ENCODE measurements at places on chromosomes 12 and 14.

GRCh38 chr12:124605883-124606774, 38.7 kb upstream of the NCOR2 start:
- peak; percentile 72 for DNase-seq

DNA sequence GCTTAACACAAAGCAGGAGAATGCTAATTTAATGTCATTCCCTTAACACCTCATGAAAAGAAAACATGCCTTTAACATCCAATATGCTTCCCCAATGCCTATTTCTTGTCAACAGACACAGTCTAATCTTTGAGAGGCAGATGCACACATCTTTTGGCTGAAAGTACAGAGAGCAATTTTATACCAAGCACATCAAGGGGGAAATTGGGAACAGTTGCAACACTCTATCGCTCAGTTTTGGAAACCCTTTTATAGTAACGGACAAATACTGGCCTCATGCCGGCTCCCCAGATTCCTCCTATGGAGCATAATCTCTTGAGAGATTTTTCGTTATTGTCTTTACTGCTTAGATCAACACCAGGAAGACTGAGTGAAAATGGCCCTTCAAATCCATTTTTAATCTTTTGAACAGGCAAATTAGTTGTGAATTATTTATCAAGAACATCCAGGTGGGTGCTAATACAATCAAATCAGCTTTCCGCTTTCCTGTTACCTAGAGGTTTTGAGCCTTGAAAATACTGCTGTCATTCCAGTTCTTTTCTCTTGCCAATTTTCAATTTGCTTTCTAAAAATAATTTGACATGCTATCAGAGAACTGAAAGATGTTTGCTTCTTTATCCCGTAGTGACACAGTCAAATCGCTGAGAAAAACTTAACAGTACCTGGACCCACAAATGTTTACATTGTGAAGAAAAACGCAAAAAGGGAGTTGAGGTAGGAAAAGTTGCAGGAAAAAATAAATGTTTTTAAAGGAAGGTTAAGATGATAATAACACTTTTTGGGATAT, 60.7 kb upstream of the CAND1 start:
- no peak for DNase-seq

DNA sequence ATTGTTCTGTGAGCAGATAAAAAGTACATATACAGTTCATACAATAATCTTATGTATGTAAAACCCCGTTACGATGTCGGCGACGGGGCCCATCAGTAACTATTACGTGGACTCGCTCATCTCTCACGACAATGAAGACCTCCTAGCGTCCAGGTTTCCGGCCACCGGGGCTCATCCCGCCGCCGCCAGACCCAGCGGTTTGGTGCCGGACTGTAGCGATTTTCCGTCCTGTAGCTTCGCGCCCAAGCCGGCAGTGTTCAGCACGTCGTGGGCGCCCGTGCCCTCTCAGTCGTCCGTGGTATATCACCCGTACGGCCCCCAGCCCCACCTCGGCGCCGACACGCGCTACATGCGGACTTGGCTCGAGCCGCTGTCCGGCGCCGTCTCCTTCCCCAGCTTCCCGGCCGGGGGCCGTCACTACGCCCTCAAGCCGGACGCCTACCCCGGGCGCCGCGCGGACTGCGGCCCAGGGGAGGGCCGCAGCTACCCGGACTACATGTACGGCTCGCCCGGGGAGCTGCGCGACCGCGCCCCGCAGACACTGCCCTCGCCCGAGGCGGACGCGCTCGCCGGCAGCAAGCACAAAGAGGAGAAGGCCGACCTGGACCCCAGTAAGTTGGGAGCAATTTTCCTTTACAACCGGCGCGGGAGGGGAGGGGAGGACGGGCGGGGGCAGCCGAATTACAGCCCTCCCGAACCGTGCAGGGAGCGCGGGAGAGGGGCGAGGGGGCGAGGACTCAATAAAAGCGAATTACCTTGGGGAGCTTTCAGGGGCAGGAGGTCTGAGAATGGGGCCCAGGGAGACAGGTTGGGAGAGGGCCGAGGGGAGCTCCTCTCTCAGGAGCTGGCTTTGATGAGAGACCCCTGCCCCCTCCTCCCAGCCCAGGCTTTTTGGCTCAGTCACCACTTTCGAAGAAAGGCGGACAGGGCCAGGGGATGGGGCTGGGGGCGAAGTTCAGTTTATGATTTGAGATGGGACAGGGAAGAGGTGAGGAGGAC, at the start of gene HOXC9:
Gene HOXC9, plus strand, starts transcription at position 46 of the 999 bp plus-strand sequence. Its CDS starts 28 bp downstream, at position 74.
- DNase-seq, result no peak

DNA sequence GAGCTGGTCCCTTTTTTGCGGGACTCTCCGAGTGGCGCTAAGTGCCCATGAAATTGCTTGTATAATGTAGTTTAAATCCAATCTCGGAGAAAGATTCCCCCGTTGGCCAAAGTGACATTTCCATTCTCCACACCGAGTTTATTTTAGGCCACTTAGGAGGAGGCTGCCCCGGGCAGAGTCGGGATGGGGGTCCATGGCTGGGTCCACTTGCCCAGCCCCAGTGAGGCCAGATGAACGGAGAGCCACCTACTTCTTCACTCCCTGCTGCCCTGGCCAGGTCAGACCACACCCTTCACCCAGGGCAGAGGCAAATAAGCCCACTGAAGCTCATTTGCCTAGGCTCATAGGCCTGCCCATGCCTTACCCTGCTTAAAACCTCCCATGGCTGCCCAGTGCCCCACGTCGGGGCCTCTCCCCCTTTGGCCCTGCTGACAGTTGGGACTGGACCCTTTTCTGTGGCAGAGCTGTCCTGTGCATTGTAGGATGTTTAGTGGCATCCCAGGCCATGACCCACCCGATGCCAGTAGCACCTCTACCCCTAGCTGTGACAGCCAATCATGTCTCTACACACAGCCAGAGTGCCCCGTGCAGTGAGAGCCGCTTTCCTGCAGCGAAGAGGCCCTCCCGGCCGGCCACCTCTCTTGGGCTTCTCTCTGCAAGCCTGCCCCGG, 51.3 kb downstream of the FAM222A start:
- DNase-seq, result no peak

DNA sequence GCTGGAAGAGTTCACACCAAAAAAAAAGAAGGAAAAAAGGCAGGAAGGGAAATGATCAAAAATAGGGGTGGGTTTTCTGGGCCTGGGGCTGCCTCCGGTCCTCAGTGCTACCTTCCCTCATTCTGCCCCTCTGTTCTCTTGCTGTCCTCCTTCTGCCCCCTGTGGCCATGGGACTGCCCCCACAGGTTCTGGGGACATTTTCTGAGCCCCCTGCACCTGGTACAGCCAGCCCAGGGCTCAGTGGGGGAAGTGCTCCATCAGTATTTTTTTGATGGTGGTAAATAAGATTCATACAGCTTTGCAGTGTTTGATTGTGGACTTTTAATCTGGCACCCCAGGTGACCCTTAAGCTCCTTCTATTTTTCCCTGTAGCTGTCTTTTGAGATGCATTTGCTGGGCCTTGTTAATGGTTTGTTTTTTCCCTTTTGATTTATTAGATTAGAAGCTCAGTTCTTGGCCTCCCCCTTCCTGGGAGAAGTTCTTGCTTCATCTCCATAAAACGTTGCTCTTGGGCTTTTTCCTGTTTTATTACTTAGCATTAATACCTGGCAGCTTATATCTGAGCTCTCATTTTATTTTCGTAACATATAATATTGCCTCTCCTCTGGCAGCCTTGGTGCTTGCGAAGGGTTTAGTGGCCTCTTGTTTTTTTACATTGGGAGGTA, 43.1 kb downstream of the CHST11 start:
- DNase-seq, result no peak

DNA sequence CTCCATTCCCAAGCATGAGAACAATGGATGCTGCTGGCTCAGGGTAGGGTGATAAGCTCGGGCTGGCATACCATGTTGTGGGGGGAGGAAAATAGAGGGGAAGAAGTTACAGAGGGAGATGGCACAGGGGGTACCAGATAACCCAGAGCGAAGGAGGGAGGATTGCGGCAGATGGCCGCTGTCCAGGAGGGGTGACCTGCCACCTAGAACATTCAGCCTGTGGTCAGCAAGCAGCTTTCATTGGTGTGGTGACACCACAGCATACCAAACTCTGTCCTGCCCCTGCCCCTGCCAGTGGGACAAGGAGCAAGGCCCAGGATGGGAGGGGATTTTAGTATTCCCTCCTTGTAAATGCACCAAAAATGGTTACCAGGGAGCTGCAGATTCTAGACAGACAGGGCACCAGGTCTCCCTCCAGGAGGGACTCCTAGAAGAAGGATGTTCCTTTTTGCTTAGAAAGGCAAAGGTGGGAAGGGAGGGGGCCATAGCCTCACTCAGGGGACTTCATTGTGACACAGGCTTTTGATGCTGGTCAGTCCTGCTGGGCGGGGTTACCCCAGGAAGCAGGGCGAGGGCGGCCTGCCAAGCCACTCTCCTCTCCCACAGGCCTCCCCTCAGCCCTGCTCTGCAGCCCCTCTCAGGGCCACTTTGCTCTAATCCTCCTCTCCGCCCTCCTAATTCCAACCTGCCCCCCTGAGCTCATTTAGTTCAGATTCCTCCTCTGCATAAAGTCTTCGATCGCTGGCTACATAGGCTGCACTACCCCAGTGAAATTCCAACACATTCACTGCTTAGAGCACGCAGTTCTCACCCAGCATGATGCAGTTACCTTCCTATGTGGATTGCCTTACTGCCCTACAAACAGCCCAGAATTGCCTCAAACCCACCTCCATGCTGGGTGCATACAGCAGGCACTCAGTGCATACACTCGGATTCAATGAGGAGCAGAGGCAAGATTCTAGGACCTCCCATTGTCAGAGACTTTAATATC, 36.0 kb upstream of the PLEKHG6 start:
- DNase-seq, result no peak

- DNase-seq, result no peak
Measured at GRCh38 chr14:21229821-21230220, 39.4 kb downstream of the HNRNPC start.

GRCh38 chr14:28966416-28967233, 200.0 kb downstream of the FOXG1 start:
- DNase-seq, result no peak

GRCh38 chr14:71183876-71184689, 276.8 kb downstream of the PCNX1 start:
- DNase-seq, result no peak

DNA sequence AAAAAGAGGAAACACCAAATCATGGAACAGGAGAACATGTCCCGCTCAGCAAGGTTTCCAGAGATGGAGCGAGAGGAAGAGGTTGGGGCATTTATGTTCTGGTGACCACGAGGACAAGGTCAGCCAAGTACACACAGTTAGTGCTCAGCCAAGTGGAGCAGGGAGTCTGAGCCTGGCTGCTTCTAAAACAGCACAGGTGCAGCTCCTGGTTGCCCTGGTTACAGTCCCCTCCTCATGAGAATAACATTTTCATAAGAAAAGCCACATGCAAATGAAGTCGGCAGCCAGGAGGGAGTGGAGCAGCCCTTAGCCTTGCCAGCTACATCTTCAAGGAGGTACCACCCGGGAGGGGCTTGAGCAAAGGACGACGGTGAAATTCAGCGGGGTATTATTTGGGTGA, 81.8 kb downstream of the NOS1 start:
- DNase-seq, result no peak

DNA sequence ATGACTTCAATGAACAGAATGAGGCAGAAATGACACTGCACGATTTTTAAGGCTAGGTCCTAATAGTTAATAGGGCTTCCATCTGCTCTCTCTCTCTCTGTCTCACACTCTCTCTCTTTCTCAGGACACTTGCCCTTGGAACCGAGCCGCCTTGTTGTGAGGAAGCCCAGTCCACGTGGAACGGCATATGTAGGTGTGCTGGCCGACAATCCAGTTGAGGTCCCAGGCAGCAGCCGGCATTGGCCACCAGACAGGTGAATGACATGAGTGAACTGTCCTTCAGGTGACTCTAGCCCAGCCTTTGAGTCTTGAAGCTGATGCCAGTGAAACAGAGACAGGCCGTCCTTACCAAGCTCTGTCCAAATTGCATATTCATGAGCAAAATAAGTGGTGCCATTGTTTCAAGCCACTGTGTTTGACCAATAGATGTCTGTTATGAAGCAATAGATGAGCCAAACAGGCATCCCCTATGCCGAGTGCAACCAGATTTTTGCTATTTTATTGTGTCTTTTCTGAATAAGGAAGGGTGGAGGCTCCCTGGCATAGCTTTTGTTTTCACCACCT, 217.5 kb upstream of the LHX5 start:
- DNase-seq, result no peak

DNA sequence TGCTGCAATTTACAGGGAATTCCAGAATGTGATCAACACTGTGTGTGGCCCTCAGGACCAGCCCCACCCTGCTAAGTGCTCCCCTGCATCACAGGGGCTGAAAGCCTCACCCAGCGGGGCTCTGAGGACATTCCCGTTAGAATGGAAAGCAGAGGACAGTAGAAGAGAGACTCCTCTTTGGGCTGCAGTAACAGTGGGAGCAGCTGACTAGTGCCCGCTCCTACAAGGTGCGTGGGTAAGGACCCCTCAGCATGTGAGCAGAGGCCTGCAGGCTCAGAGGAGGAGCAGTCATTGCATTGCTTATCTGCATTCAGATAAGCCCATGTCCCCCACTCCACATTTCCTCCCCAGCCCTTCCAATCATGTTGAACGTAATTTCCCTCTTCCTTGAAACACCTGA, 120.1 kb downstream of the ITPR2 start:
- no peak for DNase-seq

- no peak for DNase-seq
Measured at GRCh38 chr14:39469094-39469710, 37.0 kb upstream of the FBXO33 start.

Measured in hematopoietic multipotent progenitor cell (in vitro differentiated cells).